ENCODE measurements at places on chromosomes 6 and 20. TPM values are rescaled to one million over a fixed set of nuclear protein-coding genes. Genes with fewer than 3 reads are reported as not detected.

EBF4 gene
- total RNA-seq, result 2.3 TPM

DNA sequence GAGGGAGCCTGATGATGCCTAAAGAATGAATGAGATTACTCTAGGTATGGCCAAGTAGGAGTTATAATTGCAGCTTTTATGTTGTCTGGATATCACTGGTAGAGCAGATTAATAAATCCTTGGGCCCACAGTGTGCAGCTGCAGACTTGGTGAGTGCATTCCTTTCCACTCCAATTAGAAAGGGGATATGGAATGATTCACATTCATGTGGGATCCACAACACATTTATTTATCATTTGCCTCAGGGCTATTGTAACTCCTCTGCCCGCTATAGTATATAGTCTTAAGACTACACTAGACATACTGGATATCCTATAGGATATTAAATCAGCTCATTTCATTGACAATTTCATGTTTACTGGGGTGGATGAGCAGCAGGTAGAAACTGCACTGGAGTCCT lies 11.6 kb upstream of the HLA-G start:
- no peak for DNase-seq
- H3K27me3 ChIP-seq, result no peaks in the 10 kb centered on the region
- H3K27ac ChIP-seq, result no peak overlapping the region
- no peak overlapping the region for H3K4me3 ChIP-seq
- no peaks in the 10 kb centered on the region for H3K36me3 ChIP-seq

- H3K36me3 ChIP-seq, result no peaks in the 10 kb centered on the region
- H3K27me3 ChIP-seq, result no peaks in the 10 kb centered on the region
- no peak for DNase-seq
- H3K4me3 ChIP-seq, result no peak overlapping the region
- H3K27ac ChIP-seq, result no peak overlapping the region
Observed at GRCh38 chr20:51185277-51185676, 162.4 kb upstream of the KCNG1 start.

DNA sequence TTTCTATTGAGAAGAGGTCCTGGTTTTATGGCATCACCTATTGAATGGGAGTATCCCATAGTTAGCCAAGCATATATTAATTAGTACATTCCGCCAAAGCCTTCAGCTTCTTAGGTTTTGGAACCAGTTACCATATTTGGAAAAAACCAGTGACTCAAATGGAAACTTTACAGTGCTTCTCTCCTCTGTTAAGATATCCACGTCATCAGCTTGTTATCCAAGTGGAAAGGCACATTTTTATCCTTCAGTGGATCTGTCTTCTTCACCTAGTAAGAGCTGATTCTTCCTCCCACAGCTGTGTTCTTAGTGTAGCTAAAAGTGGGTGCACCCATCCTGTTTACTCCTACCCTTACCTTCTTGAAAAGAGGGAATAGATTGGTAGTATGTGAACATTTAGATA lies 34.5 kb downstream of the TPD52L1 start:
- H3K27ac ChIP-seq, result no peak overlapping the region
- H3K36me3 ChIP-seq, result no peaks in the 10 kb centered on the region
- DNase-seq, result no peak

BPIFA1 gene
- not detected for total RNA-seq

Measured in liver (tissue), 10 donors.